ENCODE measurements at places on chromosomes 2 and 18.

DNA sequence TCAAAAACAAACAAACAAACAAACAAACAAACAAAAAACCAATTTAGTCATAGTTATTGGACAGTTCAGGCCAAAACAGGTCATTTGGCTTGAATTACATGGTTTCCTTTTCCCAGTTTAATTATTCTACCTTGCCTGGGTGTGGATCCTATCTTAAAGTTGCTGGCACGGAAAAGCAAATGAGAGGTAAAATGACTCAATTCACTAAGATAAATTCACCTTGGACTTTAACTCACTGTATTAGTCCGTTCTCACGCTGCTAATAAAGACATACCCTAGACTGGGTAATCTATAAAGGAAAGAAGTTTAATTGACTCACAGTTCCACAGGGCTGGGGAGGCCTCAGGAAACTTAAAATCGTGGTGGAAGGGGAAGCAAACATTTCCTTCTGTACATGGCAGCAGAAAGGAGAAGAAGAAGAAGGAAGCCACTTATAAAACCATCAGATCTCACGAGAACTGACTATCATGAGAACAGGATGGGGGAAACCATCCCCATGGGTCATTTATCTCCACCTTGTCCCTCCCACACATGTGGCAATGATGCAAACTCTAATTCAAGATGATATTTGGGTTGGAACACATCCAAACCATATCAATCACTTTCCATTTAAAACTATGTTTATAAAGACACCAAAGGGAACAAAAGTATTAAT is 22.5 kb upstream of the TRAPPC8 start:
- no peak for DNase-seq

DNA sequence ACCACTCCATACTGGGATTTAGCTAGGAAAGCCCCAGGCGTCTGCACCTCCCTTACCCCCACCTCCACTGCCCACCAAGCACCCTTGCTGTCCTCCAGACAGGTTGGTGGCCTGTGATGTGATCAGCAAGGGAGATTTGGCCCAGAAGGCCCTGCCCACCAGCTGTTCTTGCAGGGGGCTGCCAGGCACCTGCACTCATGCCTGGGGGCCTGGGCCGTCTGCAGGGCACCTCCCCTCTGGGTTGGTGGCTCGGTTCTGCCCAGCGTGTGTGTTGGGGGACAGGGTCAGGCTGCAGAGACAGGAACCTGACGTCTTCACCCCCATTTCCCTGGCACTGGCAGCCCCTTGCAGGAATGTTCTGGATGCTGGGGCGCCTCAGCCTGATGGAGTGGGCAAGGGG is 5.8 kb downstream of the DNMT3A start:
- DNase-seq: no peak

- DNase-seq: no peak
Observed at GRCh38 chr2:190860985-190861680, 19.5 kb upstream of the GLS start.

DNA sequence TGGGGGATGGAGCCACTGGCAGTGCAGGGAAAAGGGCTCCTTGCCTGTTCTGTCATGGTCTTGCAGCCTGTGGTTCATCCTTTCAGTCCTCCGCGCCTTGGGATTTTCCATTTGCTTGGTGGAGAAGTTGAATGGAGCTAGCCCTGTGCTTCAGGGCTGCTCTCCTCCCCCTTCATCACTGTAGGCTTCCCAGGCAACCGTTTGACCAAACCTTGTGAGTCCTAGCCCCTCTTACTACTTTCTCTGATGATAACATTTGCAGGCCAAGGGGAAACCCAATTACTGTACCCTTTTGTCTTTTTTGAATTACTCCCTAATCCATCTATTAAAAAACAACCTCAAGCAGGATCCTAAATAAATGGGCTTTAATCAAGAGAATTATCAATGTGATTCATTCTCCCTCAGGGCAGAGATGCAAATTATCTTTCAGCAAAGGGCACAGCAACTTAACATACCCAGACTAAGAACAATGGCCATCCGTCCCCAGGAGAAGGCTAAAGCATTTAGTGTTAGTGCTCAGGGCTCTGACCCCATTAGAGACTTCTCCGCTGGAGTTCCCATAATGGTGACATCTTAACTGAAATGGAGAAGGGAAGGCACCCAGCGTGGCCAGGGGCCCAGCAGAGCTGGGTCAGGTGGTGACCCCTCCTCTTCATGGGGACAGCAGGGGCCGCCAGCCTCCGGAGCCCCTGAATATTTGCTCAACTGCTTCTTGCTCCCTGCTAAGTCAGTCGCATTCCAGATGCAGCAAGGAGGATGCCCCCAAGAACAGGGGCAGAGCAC is 40.7 kb downstream of the RHOB start:
- DNase-seq: no peak

DNA sequence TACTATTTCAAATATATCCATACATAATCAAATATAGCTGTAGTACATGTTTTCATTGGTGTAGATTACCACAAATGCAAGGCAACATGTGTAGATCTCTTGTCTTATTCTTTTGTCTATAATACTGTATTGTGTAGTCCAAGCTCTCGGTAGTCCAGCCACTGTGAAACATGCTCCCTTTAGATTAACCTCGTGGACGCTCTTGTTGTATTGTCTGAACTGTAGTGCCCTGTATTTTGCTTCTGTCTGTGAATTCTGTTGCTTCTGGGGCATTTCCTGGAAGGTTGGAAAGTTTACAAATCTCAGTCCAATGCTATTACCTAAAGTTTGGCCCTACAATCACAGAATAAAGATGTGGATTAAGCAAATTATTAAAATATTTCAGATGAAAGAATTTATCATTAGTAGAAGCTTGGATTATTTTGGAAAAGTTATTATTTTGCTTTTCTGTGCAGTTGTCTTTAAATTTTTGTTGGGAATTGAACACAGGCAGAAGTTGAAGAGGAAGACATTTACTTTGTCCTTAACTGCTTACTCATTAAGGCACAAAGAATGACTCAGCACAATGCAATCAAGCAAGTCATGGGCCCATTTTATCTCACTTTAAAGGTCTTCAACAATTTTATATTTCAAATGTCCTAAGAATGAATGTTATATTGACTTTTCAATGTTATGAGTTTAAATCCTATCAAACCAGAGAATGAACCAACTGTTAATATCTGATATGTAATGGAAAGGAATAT is 103.4 kb upstream of the CAVIN2 start:
- no peak for DNase-seq

DNA sequence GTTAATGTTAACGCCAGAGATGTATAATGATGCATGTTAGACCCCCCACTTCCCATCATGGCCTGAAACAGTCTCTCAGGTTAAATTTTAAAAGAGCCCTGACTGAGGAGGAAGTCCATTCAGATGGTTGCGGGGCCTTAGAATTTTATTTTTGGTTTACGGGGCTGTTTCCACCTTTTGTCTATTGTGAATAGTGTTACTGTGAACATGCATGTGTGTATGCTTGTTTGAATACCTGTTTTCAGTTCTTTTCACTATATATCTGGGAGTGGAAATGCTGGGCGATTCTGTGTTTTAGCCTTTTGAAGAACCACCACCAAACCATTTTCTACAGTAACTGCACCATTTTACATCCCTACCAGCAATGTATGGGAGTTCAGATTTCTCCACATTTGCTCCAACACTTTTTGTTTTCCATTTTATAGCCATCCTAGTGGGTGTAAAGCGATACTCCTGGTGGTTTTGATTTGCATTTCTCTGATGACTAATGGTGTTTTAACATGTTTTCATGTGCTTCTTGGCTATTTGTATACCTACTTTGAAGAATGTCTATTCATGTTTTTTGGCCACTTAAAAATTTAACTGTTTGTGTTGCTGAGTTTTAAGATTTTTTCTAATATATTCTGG is 133.0 kb downstream of the MYO3B start:
- no peak for DNase-seq

GRCh38 chr18:55240978-55241377 is 281.7 kb upstream of the CCDC68 start:
- DNase-seq: no peak

DNA sequence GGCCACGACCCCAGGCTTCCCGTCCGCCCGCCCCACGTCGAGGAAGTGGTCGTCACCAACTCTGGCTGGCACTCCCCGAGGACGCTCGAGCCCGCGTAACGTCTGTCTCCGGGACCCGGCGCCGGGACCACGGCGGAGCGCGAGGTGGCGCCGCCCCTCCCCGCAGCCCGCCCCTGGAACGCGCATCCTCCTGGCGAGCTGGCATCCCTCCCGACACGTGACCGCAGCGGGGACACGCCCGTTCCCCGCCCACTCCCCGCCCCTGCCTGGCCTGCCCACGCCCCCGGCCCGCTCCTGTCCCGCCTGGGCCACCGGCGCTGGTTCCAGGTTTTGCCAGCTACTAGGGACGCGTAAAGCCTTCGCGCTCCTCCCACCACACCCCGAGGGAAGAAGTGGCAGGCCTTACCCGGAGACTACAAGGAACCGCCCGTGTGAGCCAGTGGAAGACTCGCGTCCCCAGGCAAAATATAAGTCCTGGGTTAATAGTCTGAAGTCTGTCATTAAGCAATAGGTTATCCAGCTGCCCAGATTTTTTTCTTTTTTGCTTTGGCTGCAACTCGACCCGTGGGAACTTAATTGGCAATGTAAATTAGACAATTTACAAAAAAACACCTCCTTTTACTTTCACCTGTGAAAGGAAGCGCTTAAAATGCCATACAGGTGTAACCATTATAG is at the start of gene OSBPL1A:
Gene OSBPL1A, minus strand, starts transcription at position 131 of the 675 bp plus-strand sequence. CDS start 20,291 bp downstream, outside the sequence.
- DNase-seq: peak; percentile 84

DNA sequence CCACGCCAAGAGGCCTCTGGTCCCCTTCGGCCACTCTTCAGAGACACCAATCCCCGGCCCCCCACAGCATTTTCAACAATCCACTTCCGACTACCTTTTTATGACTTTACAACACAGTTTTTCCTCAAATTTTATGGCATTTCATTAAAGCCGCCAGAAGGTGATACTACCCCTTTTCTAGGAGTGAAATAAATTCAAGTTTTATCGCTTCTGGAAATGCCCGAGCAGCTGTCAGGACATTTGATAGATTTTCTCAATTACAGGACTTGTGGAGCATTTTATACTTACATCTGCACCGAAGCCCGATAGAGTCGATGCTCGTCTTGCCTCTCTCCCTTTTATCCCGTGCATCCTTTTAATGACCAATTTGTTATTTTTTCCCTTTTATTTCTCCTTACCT is 108.1 kb upstream of the CREB1 start:
- DNase-seq: no peak

GRCh38 chr2:30269771-30270145 is 38.4 kb downstream of the LBH start:
- no peak for DNase-seq

DNA sequence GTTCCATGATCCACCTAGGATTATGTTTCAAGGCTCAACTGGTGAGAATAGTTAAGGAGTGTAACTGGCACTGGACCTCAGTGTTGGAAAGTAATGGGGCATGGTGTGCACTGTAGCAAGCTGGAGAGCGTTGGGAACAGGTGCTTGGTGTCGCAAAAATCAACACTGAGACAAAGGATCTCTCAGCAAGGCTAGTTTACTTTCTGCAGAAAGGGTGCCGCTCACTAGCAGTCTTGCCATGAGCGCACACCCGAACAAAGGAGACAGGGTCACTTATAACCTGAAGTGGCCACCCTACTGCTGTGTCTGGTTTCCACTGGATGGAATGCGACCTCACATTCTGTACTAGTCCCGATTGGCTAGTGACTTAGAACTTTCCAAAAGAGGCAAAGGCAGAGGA is 133.2 kb downstream of the TMEM17 start:
- DNase-seq: no peak

DNA sequence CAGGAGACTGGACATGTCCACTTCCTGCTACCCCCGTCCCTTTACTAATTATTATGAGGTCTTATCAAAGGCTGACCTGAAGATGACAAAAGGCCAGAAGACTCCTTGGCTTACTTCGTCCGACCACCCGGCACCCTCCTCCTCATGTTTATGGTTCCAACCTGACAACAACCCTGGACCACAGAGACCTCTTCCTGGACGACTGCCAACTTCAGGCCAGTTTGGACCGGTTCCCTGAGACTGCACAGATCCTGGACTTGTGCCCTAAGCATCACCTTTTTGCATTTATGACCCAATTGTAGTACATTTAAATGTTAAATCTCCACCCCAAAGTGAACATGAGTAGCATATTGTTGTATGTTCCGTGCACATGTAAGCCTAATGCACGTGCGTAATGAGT is 5.8 kb downstream of the DRC1 start:
- no peak for DNase-seq

DNA sequence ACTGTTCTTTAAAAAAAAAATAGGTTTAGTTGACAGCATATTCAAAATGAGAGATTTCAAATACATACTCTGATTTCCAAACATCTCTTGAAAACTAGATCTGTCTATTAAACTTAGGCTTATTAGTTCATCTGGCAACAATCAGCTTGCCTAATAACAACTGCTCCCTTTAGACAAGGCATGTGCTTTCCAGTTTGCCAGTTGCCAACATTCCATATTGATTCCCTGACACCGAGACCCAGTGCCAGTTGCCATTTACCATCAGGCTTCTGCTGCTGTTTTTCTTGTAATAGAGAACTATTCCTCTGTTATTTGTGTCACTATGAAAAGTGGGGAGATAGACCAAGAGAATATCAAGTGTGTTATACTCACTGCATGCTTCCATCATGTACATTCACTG is 256.0 kb downstream of the C1D start:
- DNase-seq: no peak

GRCh38 chr2:214737188-214737587 is 72.3 kb downstream of the BARD1 start:
- DNase-seq: no peak

DNA sequence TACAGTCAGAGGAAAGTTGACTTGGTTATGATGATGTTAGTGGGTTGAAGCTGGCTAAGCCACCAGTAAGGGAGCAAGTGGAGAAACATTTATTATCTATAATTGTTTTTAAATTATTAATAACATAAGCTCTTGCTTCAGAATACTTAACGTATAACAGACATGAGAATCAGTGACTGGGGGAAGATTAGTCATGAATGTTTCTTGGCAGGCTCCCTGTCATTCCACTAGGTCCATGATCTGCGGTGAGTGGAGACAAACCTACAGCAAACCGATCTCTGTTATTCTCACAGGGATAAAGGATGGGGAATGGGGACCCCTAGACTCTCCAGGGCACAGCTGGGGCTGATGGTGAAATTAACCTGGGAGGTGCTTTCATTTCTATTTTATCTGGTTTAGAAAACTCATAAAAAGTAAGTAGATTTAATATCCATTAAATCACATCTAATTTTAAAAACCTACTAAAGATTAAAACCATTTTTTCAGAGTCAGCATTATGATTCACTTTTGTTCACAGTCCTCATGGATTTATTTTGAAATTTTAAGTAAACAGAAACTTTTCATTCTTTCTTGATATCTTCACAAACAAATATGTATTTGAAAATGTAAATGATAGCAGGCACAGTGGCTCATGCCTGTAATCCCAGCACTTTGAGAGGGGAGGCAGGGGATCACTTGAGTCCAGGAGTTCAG is 420.3 kb downstream of the PTPRM start:
- DNase-seq: no peak

- DNase-seq: no peak
Observed at GRCh38 chr18:56402872-56403516, 235.4 kb downstream of the TXNL1 start.

- DNase-seq: no peak
Observed at GRCh38 chr2:127066942-127067341, 40.0 kb downstream of the BIN1 start.

GRCh38 chr2:165536851-165537499 is 67.5 kb downstream of the CSRNP3 start:
- no peak for DNase-seq

- DNase-seq: no peak
Observed at GRCh38 chr2:240556553-240557100, 1.2 kb downstream of the ANKMY1 start.

All from anterior cingulate cortex (tissue), 58 donors.